ENCODE measurements at places on chromosomes 6 and 20.
A peak's percentile ranks its signal among the peaks of the same experiment; 100 is the strongest.

GRCh38 chr20:38197619-38198018 is 32.5 kb upstream of the TGM2 start:
- DNase-seq: no peak

GRCh38 chr6:36643977-36644376 is 34.5 kb upstream of the CDKN1A start:
- no peak for DNase-seq

GRCh38 chr6:11434565-11435326 is 102.8 kb upstream of the TMEM170B start:
- peak; percentile 67 for DNase-seq

DNA sequence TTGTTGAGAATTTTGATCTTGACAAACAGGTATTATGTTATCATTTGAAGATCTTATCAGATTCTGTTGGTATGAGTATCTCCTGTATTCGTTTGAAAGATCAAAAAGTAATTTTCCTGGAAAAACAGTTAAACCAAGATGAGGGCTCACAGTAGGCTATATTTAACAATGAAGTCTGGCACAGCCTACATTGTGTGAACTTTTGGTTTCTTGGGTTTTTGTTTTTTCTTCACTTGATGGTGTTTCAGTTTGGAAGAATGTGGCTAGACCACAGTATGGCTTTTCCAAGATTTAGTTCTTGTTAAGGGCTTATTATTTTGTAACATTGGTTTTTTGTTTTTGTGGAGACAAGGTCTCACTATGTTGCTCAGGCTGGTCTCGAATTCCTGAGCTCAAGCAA is 306.4 kb downstream of the CDKAL1 start:
- no peak for DNase-seq

DNA sequence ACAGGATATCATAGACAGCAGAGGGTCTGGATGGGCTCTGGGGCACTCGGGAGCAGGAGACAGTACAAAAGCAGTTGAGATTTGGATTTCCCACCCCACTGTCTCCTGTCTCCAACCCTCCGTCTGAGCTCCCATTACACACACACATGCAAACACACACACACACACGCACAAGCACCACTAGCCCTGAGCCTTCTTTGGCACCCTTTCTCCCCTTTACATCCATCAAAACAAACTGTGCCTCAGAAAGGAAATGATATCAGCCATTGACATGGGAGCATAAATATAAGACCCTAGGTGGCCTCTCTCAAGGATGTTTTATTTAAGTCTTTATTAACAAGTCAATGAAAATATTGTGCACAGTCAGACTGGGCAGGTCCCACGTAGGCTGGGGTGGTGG is 17.5 kb downstream of the TTBK1 start:
- DNase-seq: no peak

GRCh38 chr6:20893412-20893811 is 359.2 kb downstream of the CDKAL1 start:
- DNase-seq: no peak

DNA sequence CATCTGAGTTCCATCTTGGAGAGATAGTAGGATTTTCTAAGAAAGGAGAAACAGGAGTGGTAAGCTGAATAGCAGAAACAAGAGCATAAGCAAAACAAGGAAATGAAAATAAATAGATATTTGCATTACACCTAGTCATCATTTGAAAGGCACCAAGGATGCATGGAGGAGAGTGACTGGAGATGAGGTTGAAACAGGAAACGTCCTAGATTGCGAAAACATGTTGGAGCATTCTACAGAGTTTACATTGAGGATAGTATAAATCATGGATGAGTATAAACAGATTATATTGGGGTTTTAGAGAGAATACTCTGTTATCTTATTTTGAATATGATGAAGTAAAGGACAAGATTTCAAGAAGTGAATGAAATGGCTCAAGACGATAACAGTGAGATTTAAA is 507.3 kb downstream of the EYS start:
- peak; percentile 51 for DNase-seq

DNA sequence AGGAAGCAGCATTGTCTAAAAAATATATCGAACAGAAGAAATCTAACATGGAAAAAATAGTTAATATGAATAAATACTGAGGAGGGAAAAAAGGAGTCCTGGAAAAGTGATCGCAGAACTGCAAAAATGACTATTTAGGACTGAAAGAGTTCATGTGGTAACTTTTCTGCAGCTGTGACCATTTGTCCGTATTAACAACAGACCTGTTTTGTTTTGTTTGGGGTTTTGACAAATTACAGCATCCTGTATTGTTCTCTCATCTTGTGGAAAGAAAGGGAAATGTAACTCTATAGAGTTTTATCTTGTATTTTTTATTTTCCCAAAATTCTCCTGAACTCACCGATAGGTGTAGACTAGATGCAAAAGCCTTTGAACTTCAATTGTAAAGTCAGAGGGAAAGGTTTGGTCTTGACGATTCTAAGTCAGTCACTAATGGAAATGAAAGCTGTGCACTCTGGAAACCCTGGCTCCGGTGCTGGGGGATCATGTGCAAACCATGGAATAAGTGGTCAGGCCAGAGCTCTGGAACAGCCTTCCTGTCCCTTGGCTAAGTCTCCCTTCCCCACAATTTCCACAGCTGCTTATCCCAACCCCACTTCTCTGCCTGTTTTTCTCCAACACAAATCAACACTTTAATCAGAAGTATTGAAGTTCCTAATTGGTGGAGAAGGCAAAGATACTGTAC is 51.2 kb upstream of the MARCKS start:
- no peak for DNase-seq

DNA sequence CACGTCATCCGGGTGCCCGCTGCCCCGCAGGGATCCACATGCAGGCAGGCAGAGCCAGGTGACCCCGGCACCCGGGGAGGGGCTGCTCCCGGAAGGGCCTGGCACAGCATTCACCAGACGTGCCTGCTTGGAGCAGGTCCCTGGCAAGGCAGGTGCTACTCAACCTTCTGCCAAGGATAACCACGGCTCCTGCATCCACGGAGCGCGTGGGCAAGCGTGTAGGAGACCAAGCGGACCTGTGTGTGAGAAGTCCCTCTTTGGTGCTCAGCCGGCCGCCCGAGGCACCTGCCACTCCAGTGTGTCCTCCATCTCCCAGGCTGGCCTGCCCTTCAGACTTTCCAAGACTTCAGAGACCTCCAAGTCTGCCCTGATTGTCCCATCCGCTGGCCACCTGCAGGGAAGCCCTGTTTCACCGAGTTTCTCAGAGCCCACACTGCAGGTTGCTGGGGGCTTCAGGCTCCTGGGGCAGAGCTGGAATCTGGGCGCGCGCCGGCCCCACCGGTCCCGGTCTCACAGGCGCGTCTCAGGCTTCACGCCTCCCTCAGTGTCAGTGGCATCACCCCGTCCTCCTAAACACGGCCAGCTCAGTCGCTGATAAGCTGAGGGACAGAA is 124.3 kb downstream of the DLL1 start:
- peak; percentile 24 for DNase-seq

DNA sequence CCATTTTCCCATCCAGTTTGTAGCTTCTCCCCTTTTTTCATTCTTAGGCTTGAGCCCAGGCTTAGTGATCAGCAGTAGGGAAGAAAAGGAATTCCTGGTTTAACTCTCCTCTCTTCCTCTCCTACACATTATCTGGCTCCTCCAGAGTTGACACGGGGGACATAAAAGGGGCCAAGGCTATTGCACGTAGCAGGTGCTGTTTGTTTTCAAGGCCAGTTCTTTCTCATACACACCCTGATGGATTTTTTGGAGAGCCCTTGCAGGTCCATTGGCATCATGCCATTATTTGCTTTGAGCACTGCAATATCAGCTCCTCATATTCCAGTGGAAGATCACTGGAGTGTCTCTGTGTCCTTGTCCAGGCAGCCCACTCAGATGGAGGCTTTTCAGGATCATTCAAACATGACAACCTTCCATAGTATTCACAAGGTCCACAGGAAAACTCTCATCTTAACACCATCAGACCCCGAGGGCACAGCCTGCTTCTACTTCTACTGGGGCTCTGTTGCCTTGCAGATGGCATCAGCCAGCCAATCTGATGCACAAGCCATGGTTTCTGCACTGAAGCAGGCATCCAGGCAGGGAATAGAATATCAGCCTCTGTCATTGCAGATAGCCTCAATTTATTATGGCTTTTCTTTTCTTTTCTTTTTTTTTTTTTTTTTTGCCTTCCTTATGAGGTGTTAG is 18.8 kb downstream of the PLCB4 start:
- DNase-seq: peak; percentile 76

- no peak for DNase-seq
Measured at GRCh38 chr20:34269996-34270627, 28.9 kb downstream of the ASIP start.

DNA sequence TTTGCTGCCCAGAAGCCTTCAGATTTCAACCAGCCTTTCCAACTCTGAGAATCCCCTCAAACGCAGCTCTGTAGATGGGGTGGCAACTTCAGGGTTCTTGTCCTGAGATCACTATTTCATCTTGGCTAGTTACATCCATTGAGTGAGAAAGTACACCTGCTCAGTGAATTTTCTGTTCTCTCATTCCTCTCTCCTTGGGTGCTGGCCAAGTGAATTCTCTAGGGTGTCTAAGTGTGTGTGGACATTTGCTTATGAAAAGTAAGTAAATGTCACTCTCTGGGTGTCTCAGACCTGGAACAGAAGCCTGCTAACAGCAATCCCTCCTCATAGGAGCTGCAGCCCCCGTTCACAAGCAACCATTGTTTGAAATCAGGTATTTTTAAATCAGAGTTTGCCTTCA is 3.8 kb downstream of the RIN2 start:
- DNase-seq: no peak

DNA sequence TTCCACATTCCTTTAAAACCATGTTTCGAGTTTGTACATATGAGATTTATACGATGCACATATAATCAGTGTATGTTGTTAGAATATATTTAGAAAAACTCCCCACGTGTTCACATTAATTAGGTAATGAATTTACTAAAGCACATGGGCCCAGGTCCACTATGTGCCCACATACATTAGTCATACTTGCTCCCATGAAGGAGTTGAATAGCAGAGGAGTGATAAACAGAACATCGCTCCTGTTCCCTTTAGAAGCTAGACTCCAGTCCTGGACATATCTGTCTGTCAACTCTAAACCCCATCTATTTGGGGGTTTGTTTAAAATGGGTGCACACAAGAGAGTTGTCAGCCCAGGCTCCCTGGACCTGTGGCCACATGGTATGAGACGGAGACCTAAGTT is 108.1 kb upstream of the TIAM2 start:
- no peak for DNase-seq

GRCh38 chr6:2215342-2215741 is 30.1 kb downstream of the GMDS start:
- no peak for DNase-seq

DNA sequence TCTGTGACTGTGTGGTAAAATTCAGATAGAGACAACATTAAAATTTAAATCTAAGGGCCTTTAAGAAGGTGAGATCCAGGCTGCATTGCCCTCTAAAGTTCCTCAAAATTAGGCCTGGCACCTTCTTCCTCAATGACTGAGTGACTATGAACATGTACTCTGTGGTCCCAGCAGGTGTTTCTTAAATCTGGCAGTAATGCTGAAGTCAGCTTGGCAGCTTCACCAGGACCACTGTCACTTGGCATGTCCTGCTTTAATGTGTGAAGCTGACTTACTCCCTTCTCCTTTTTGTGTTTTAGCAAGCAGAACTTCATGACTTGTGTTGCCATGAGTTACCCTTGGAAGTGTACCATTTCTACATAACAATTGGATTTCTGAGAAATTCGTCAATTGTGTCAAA is 141.7 kb downstream of the NKAIN2 start:
- no peak for DNase-seq

GRCh38 chr6:37134036-37134395 is 35.9 kb upstream of the PIM1 start:
- DNase-seq: no peak

- DNase-seq: peak; percentile 81
Measured at GRCh38 chr20:5100684-5101347, 18.9 kb downstream of the PCNA start.

DNA sequence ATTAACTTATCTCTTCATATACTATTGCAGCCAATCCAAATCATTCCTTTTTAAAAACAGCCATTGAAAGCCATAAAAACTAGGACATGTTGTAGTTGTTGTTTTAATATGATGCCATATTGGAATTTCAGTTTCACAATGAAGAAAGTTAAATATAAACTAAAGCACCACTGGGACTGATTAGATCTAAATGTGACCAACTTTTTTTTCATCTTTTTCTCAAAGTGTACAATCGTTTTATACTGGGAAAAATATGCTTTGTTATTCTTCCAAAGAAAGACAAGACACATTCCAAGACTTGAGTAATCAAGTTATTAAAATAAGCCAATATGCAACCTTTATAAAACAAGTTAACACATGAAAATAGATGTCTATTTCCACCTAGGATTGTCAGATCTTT is 68.5 kb downstream of the THEMIS start:
- no peak for DNase-seq

DNA sequence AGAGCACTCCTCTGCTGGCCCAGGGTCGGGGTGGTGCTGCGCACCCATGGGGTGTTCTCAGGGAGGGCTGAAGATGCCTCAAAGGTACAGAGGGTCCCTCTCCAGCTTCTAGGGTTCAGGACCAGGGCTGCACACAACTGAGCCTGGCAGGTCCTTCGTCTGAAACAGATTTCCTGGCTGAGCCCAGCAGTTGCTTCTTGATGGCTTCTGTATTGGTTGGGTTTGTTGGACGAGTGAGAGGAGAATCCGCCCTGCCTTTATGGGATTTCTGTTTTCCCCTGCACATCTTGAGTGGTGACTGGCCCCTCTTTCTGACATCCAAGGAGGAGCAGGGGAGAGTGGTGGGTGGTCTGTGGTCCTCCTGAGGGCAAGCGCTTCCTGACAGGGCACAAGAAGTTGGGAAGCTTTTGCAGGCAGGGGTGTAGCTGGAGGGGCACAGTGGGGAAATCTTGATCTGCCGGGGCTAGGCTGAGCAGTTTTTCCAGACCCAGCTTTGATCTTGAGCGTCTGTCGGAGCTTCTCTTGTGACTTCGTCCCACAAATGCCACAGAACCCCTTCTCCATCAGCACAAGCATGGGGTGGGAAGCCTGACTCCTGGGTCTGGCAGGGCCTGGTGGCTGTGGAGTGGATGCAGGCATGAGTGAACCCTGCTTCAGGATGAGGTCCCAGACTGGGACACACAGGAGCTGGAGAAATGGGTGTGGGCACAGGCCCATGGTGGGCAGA is 116.5 kb downstream of the SYNDIG1 start:
- DNase-seq: no peak

- DNase-seq: no peak
Measured at GRCh38 chr20:24543168-24543567, 73.7 kb downstream of the SYNDIG1 start.
